ENCODE measurements at places on chromosomes 1 and 21.

DNA sequence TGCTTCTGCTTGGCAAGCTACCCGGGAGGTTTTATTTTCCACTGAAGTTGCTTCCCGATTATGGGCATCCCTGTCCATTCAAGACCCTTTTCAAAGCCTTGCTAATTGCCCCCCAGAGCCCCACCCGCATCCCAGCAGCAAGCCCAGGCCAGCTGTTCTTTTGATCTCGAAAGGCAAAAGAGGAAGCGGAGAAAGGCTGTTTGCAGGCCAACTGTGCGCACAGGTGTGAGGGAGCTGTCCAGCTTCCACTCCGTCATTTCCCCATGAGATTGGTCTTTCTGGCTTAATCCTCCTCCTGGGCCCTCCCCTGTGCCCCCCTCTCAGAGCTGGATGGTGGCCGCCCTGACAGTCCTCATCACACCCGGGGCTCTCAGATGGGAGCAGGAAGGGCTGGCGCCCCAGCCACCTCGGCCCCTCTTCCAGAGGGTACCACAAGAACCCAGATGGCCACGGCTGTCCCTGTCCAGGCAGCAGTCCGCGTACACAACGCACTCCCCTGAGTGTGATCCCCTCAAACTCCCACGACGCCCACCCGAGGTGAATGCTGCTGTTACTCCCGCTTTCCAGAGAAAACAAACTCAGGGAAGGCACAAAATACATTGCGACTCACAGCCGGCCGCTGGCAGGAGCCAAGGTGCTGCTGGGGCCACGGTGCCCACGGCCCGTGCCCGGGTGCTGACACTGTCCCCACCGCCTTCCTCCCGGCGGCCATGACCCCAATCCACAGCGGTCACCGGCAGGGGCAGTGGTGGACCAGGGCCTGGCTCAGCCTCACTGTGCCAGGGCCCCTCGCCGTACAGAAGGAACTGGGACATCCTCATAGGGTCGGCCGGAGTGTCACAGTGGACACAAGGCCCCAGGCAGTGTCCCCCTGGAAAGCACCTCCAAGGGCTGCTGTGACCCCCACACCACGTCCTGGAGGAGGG is 121.9 kb downstream of the CRYAA start:
- DNase-seq, result no peak

- DNase-seq, result peak; percentile 39
Measured at GRCh38 chr1:220189750-220190347, 82.4 kb downstream of the RAB3GAP2 start.

DNA sequence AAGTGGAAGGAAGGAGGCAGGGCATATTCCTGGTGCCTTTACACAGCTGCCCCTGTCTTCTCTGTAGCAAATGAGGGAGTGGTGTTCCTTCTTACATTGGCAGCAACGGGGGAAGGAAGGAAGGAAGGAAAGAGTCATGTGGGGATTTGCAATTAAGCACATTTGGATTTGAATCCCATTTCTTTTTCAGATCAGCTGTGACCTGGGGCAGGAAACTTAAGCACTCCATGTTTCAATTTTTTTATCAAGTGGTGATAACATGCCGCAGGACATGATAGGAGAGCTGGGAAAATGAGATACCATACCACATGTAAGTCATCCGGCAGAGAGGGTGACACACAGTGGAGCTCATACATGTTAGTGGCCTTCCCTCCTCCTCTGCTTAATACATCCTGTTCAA is 186.8 kb downstream of the APP start:
- no peak for DNase-seq

GRCh38 chr21:33496345-33496744 is 4.8 kb upstream of the DNAJC28 start:
- DNase-seq, result no peak

DNA sequence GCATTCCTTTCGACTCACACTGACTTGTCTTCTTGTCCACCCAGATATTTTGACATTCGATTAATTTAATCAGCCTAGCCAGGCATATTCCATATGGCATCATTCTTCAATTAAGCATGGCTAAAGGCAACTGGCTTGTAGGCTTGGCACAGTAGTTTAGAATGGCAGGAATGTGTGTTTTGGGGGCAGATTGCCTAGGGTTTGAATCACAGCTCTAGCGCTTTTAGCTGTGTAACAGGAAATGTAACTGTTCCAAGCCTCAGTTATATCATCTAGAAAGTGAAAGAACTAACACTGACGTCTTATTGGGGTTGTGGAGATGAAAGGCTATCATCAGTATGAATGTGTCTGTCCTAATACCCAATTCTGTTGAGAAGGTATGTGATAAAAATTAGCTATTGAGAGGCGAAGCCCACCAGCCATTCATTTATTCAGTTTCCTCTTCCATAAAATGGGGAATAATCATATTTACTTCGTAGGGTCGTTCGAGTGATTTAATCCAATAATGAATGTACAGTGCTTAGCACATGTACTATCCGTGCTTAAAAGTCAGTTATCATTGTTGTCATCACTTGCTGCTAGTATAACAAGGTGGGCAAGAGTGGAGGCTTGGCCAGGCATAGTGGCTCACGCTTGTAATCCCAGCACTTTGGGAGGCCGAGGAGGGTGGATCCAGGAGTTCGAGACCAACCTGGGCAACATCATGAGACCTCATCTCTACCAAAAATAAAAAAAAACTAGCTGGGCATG is 41.6 kb upstream of the GRHL3 start:
- peak; percentile 87 for DNase-seq

GRCh38 chr1:99849413-99849743 is 783 bp upstream of the AGL start:
- DNase-seq, result peak; percentile 5
